ENCODE measurements at places on chromosomes 3 and 15.

GRCh38 chr3:162217647-162218046 is 721.0 kb downstream of the OTOL1 start:
- DNase-seq, result no peak

- DNase-seq, result peak; percentile 23
Measured at GRCh38 chr3:70120357-70120966, 120.9 kb downstream of the SAMMSON start.

GRCh38 chr3:121651684-121652083 is 9.0 kb downstream of the HCLS1 start:
- no peak for DNase-seq

DNA sequence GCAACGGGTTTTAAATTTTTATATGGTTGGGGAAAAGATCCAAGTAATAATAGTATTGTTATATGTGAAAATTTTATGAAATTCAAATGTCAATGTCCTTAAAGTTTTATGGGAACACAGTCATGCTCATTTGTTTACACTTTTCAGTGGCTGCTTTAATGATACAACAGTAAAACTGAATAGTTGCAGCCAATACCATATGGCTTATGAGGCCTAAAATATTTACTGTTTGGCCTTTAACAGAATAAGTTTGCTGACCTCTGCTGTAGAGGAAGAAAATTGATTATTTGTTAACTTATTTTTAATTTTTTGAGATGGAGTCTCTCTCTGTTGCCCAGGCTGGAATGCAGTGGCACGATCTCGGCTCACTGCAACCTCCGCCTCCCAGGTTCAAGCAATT is 44.7 kb downstream of the USP50 start:
- DNase-seq, result no peak

GRCh38 chr15:34853001-34853758 is 57.8 kb upstream of the ACTC1 start:
- no peak for DNase-seq

DNA sequence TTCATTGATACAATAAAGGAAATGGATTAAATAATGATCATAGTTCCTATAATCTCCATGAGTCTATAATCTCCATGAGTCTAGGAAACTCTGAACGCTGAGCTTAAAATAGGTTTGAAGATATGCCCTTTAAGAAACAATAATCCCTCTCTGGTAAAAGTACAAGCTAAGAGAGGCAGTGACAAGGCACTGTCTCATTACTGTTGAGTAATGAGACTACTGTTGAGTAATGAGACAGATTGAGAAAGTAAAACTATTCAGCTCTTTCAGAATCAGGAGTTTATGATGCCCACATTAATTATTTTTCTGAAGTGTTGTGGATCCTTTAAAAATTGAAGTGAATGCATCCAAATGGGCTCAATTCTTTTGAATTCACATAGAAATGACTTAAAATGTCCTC is 235.5 kb upstream of the THRB start:
- no peak for DNase-seq

DNA sequence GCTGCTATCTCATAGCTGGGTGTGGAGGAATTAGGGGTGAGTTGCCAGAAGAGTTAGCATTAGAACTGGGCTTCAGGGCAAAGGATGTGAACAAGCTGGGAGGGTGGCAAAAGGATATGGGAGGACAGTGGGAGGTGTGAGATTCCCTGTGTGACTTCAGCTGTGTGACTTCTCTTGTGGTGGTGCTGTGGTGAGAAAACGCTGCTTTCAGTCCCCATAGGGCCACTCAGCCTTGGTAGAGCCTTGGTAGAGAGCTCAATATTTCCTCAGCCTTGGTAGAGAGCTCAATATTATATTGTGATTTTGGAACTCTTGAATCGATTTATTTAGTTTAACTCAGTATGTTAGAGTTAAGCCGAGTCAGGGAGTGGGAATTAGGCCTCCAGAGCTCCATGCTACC is 499.7 kb downstream of the EDEM1 start:
- DNase-seq, result no peak

DNA sequence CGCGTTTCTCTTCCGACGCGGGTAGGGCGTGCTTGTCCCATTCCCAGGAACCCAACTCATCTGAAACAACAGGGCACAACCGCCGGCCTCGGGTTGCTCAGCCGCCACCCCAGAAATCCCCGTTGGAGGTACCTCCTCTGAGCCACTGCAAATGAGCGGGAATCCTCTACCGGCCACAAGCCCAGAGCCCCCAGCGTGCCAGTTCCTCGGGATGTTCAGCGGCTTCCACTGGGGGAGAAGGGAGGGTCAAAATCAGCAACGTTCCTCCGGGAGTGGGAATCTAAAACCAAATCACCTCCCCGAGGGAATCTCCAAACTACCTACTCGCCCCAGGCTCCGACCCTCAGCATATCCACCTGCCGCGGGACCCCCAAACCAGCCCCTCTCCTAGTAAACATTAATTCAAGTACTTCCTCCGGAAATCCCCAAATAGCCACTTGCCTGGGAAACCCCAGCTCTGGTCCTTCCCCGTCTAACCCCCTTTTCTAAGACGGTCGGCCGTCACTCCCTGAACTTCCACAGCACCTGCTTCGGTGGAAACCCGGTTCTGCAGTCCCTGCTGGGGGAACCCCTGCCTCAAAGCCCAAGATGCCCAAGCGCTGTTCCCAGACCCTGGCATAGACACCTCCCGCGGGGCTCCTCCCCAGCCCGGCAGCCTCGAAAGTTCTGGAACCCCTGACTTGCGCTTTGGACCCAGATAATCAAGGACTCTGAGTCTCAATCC is 887 bp downstream of the OXTR start:
- no peak for DNase-seq

DNA sequence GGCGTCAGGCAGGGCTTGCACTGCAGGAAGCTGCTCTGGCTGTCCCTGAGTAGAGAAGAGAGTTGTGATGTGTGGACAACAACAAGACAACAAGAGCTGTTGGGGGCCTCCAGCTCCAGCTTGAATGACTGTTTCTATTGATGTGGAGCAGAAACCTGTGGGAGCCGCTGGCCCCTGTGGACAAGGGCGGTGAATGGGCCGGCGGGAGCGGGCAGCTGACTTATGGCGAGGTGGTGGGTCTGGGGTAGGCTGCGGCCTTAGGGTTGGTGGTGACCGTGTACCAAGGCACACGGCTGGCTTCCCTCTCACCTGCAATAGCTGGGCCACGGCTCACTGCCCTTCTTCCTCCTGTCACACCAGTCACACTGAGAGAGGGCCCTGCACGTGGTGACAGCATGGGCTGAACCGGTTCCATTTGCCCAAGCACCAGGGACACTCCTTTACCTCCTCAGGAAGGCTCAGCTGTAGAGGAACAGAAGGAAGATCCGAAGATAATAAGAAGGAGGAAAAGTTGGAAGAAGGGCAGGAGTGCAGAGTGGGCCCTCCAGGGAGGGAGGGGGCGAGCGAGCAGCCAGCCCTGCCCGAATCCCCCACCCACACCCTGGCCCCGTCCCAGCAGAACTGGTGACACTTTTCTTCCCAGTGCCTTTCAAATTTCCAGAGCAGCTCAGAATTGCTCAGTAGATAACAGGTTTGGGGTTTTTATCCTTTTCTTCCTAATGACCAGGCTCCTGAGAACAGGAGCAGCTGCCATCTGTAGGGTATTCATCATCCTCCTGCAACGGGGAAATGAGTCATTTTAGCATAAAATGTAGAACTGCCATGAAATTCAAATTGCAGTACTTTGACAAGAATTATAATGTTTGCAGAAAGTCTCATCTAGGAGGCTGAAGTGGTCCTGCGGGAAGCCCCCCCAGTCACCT is 136.9 kb downstream of the TJP1 start:
- no peak for DNase-seq

- no peak for DNase-seq
Measured at GRCh38 chr3:49779358-49780079, 6.8 kb downstream of the IP6K1 start.

DNA sequence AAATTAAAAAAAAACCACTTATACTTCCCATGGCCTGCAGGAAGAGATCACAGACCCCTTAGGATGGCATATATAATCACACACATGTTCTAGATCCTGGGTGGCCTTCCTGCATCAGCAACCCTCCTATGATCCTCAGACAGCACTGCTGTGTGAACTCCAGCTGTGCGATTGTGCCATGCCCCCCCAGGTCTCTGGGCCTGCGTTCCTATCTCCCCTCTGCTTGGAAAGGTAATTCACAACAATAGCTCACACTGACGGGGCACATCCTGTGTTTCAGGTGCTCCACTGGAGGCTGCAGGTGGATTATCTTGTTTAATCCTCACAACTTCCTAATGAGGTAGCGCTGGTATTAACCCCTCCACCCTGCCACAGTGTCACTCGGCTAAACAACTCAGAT is 71.2 kb upstream of the GLCE start:
- no peak for DNase-seq

DNA sequence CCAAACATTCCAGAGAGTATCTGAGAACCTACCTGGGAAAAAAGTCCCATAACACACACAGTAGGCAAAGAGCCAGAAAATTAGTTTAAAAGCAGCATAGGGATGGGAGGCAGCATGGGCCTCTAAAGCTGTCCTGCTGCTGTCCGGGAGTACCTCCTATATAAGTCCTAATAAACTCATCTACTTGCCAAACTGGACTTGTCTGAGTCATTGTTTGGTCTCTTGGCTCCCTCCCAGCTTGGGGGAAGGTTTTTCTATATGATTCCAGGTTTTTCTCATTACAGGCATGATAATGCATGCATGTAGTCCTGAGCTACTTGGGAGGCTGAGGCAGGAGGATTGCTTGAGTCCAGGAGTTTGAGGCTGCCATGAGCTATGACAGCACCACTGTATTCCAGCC is 17.5 kb upstream of the HACD2 start:
- peak; percentile 68 for DNase-seq

DNA sequence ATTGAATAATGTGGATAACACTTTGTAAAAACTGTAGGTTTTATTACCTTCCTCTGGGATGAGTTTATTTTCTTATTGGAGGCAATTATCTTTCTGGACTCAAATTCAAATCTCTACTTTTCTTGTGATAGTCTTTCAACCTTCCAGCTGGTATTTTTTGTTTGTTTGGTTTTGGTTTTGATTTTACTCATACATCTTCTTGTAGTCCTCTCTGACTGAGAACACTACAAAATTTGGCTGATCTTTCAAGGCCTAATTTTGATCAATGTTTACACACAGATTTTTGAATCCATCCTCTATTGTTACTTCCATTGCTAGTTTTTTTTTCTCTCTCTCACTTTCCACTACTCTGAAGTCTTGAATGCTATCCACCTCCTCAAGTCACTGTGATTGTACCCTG is 303.8 kb upstream of the NECTIN3 start:
- DNase-seq, result no peak

DNA sequence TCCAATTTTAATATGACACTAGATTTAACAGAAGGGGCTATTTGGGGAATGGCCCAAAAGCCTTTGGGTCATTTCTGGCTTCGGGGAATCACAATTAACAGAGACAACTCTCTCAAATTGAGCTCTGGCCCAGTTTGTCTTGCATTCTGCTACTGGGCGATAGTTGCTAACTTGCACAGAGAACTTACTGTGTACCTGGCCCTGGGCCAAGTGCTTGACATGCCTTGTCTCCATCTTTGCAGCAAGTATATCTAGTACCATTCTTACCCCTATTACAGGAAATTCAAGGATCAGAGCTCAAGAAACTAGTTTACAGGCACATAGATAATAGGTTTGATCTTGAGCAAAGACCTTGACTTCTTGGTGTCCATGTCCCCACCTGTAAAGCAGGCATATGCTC is 175.7 kb downstream of the TMEM108 start:
- DNase-seq, result no peak

- peak; percentile 76 for DNase-seq
Measured at GRCh38 chr3:172562871-172563865, 39.9 kb upstream of the TNFSF10 start.

- DNase-seq, result no peak
Measured at GRCh38 chr3:144470666-144471065, 499.0 kb downstream of the DIPK2A start.

GRCh38 chr15:52136442-52136980 is 23.9 kb upstream of the BCL2L10 start:
- no peak for DNase-seq

GRCh38 chr3:74624301-74624700 is 9.8 kb upstream of the CNTN3 start:
- DNase-seq, result peak; percentile 66

DNA sequence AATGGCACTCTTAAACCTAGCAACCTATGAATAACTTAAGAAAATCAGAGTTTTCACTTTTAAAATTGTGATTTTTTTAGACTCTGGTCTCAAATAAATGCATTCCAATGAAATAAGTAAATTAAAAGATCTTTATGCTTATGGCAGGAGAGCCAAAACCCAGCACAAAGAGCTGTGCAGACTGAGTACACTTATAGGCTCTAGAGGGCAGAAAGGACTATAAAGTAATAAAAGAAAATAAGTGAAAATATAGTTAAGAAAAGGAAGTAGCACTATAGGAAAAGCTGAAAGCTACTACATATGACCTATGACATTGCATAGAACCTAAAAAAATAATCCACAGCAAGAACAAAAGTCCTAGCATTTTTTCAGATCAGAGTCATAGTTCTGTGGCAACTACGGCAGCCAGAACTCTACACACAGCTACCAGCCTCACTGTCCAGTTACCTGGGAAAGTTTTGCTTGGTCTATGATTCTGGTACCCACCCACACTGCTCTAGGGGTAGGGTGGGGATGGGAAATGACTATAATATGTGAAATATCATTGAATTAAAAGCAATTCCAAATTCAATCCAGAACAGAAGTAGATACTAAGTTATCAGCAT is 30.5 kb downstream of the CLASP2 start:
- peak; percentile 26 for DNase-seq

- no peak for DNase-seq
Measured at GRCh38 chr3:105385819-105386508, 19.3 kb downstream of the ALCAM start.

- no peak for DNase-seq
Measured at GRCh38 chr3:161016417-161017313, 88.5 kb downstream of the B3GALNT1 start.

GRCh38 chr3:143531101-143531500 is 317.2 kb downstream of the SLC9A9 start:
- DNase-seq, result no peak

DNA sequence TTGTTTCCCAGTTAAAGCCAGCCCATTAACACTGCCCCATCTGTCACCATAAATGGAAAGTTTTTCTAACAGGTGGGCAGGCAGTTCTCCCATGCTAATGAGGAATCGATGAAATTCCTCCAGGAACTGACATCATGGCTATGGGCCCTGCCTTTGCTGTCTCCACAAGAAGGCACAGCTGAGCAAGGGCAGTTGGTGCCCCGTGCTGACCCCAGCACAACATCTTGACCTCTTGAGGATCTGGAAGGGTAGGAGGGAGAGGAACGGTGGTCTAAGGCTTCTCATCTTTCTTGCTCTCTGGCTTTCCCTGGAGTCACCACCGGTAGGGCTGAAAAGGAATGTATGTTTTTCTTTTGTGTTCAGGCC is 46.7 kb downstream of the CHCHD6 start:
- DNase-seq, result no peak

Data from non-pigmented ciliary epithelial cell (primary cell).